A549 (cell line): ENCODE measurements at places on chromosomes 16 and 17. TPM values are rescaled to one million over a fixed set of nuclear protein-coding genes. Genes with fewer than 3 reads are reported as not detected.

- no peak for DNase-seq
Measured at GRCh38 chr17:56247816-56248215, 94.5 kb downstream of the ANKFN1 start.

DNA sequence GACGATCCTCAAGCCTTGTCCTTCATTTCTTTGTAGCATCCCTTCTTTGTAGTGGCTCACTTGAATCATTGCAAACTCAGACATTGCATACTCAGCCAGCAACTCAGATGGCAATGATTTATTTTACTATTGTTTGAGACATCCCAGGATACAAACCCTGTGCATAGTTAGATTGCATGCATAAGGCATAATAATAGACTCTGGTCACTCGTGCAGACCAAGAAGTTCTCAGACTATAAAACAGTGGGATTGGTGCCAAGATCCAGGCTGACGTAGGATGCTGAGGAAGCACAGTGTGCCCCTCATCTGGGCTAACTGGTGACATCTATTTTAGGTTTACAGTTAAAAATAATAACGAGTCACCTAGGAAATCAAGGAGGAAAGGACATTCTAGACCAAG, 142.3 kb downstream of the PMP22 start:
- DNase-seq: no peak

DNA sequence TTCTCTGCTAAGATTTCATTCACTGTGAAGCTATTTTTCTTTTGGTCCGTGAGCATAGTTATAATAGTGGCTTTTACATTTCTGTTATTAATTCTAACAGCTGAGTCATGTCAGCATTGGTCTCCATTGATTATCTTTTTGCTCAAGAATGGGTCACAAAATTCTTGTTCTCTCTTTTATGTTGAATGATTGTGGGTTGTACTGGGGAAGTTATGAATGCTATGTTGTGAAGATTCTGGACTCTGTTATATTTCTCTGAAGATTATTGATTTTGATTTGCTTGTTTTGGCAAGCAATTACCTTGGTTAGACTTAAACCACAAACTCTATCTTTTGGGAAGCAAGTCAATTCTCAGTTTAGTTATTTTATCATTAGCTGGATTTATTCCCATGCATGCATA, 98.8 kb downstream of the IRX5 start:
- DNase-seq: no peak

DNA sequence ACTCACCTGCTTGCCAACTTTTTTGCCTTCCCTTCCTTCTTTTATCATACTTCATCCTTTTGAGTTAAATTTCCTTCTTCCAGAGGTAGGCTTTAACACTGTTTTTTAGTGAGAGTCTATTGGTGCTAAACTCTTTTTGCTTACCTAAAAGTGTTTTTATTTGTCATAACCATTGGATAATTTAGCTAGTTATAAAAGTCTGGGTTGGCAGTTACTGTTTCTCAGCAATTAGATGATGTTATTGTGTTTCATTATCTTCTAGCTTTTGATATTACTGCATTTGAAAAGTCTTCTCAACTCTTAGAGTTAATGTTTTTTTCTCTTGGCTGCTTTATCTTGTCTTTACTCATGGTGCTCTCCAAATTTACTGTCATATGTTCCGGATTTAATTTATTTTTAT, 22.6 kb downstream of the ZNRF1 start:
- no peak for DNase-seq

- no peak for DNase-seq
Measured at GRCh38 chr17:82787081-82787848, 35.4 kb downstream of the TBCD start.

DNA sequence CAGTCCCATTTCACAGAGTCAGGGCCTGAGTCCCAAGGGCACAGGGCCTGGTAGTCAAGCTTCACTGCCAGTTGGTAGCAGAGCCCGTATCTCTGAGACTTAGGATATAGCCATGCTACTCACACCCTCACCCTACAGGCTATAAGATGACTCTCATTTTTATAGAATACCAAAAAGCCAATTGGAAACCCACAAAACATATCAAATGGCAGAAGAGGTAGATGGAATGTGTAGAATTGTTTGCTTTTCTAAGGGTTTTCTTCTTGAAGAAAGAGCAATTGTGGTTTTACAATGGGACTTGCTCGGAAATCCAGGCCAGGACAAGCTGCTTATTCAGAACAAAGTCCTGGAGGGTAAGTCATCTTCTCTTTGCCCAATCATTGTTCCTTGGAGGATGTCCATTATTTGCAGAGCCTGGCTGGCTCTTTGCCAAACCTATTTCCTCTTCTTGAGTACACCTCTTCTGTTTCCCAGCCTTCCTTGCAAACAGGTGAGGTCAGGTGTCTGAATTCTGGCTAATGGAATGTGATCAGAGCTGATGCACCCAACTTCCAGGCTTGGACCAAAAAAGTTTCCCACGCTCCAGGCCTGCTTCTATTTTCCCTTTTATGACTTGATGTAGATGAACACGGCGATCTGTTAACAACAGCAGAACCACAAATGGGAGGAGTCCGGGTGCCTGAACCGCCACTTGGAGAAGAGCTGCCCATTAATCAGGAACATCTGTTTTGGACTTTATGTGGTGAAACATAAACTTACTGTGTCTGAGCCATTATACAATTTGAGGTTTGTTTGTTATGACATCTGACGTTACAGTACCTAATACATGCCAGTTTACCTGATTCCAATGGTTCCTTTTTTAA, 16.9 kb upstream of the CCL22 start:
- peak; percentile 58 for DNase-seq

DNA sequence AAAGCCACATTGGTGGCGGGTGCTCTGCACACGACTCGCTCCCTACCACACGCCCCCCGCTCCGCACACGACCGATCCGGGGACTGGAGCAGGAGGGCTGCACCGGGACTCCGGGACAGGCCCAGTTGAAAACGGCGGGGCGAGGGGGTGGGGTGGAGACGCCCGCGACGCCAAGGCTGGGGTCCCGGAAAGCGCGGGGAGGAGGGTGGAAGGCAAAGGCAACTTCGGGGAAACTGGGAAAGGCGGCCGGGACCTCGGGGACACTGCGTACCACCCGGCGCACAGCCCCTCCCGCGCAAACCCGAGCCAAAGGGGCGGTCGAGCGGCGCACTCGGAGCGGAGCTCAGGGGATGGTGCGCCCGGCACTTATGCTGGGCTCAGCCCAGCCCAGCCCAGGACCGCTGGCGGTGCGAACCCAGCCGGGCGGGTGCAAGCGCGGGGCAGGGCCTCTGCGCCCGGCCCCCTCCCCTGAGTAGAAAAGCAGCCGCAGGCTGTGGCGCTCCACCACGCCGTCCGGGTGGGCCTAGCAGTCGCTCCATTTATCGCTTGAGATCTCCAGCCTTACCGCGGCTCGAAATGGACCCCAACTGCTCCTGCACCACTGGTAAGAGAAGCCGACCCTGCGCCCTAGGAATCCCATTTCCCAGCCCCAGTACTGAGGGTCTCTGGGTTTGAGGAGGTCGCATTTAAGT, at the start of gene MT1M:
Gene MT1M, plus strand, starts transcription at position 504 of the 692 bp plus-strand sequence. Its CDS starts 73 bp downstream, at position 577.
- DNase-seq: no peak

DNA sequence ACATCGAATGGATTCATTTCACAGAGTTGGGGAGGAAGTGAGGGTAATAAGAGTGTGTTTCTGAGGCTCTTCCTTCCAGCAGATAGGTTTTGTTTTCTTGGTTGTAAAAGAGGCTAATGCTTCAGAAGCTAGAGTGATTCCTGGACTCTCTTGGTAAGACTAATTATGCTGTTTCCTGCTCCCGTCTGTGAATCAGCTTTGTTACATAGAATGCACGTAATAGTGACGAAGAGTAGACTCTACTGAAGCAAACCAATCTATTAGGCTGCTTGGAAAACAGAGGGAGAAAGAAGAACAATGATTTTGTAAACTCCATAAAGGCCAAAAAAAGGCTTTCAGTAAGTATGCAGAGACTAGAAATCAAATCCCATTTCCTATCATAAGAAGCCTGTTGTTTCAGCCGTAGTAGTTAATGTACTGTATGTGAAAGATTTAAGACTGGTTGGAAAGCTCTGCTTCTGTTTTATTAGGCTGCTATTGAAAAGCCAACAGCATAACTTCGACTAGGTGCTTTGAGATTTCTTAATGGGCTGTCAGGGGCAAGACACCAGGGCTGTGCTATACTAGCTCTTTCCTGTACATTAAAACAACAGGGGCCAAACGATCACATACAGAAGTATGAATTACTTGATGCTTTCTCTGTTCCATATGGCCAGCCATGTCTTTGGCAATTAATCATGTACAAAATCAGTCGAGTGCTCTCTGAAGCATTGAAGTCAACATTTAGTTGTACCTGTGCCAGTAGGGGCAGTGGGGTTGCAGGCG, 219.0 kb downstream of the FTO start:
- DNase-seq: no peak

GRCh38 chr16:11010575-11011221, 66.3 kb downstream of the CLEC16A start:
- DNase-seq: no peak

DNA sequence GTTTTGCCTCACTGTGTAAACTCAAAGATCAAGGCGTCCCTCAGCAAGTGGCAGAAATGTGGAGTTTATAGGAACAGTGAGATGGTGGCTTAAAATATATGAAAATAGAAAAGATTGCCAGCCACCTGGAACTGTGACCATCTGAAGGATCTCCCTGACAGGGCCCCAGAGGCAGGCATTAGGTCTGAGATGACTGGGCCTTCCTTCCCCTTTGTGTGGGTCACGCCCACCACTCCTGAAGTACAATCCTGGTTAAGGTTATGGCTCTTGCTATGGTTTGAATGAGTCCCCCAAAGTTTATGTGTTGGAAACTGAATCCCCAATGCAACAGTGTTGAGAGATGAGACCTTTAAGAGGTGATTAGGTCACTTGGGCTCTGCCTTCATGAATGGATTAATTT, 6.4 kb downstream of the ST6GALNAC2 start:
- DNase-seq: no peak

GRCh38 chr16:82660075-82660645, 33.4 kb downstream of the CDH13 start:
- DNase-seq: no peak

GRCh38 chr17:79607940-79608623, 2.8 kb downstream of the RBFOX3 start:
- DNase-seq: peak; percentile 27

GRCh38 chr16:67546761-67547422, 15.4 kb upstream of the CTCF start:
- DNase-seq: peak; percentile 73

DNA sequence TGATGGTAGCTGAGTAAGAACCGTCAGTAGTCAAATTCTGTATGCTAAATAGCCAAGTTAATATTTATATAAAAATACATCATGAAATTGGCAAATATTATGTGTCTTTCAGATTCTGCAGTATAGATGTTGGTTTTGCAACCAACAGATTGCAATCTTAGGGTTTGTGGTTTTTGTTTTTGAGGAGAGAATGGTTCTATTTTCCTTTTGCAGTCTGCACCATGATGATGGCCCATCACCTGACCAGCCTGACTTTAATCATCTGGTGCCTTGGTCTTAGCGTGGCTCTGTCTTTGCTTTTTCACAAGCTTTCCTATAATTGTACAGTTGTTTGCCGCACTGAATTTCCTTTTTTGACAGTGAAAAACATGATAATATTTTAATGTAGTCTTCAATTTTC, 50.7 kb downstream of the NUP93 start:
- DNase-seq: no peak

DNA sequence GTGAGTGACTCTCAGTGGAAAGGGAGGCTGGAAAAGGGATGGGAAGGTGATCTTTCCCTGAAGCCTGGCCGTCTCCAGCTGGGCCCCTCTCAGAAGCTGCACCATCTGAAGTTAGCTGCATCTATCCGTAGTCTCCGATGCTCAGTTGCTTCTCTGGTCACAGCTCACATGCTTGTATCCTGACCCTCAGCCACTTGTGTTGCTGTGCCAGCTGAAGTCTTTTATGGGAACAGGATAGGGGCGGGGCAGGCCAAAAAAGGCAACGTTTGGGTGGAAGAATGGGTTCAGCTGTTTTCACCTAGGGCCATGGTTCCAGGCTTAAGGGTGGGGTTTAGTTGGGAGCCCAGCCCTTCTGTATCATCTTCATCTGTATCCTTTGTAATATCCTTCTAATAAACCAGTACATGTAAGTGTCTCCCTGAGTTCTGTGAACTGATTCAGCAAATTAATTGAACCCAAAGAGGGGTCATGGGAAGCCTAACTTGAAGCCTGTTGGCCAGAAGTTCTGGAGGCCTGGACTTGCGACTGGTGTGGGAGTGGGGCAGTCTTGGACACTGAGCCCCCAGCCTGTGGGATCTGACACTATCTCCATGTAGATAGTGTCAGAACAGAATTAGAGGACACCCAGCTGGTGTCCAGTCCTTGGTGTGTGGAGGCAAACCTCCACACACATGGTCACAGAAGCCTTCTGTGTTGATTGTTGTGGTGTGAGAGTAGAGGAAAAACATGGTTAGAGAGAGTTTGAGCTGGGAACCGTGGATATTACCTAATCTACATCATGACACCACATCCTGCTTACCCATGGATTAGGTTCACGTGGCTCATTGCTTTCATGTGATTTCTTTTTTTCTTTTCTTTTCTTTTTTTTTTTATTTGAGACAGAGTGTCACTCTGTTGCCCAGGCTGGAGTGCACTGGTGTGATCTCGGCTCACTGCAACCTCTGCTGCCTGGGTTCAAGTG, 49.3 kb upstream of the FBXO47 start:
- no peak for DNase-seq

- DNase-seq: no peak
Measured at GRCh38 chr17:78803186-78803845, 21.2 kb upstream of the CYTH1 start.

- DNase-seq: no peak
Measured at GRCh38 chr17:73175962-73176565, 11.3 kb downstream of the SSTR2 start.

GRCh38 chr17:14325618-14326167, 24.8 kb downstream of the HS3ST3B1 start:
- no peak for DNase-seq

DNA sequence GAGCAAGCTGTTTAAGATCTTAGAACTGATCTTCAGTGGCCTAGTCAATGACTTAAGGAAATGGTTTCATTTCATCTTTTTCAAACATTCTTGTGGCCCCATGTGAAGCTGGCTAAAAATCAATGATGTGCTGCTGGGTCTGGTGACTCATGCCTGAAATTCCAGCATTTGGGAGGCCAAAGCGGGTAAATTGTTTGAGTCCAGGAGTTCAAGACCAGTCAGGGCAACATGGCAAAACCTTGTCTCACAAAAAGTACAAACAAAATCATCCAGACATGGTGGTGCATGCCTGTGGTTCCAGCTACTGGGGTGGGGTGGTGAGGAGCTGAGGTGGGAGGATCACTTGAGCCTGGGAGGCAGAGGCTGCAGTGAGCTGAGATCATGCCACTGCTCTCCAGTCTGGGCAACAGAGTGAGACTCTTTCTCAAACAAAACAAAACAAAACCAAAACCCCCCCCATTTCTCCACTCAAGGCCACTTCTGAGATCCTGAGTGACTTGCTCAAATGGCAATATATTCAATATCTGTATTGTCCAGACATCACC, 17.4 kb upstream of the COL1A1 start:
- DNase-seq: peak; percentile 72

The TBC1D26 gene
- polyA plus RNA-seq: 0.07 to 0.18 TPM (median 0.08 TPM) in 3 replicates

The PTGES3L gene
- polyA plus RNA-seq: 2.7 to 3.5 TPM (median 3.2 TPM) in 3 replicates

The CSF3 gene
- not detected in 3 replicates for polyA plus RNA-seq

The PDE6G gene
- 0.90 to 2.0 TPM (median 1.2 TPM) in 3 replicates for polyA plus RNA-seq

The TTYH2 gene
- polyA plus RNA-seq: 1.1 to 1.7 TPM (median 1.7 TPM) in 3 replicates

The CRYM gene
- 0.94 to 0.98 TPM (median 0.94 TPM) in 3 replicates for polyA plus RNA-seq

The EXOC7 gene
- 63.0 to 72.3 TPM (median 71.0 TPM) in 3 replicates for polyA plus RNA-seq

The C1QL1 gene
- 7.4 to 9.3 TPM (median 8.5 TPM) in 3 replicates for polyA plus RNA-seq

The MT1H gene
- not detected in 3 replicates for polyA plus RNA-seq

The NOXO1 gene
- 0.25 to 0.32 TPM (median 0.26 TPM) in 3 replicates for polyA plus RNA-seq

The TEKT1 gene
- not detected in 3 replicates for polyA plus RNA-seq

The TLCD3A gene
- polyA plus RNA-seq: 28.5 to 31.5 TPM (median 30.8 TPM) in 3 replicates

The MEFV gene
- polyA plus RNA-seq: not detected in 3 replicates

The TP53TG3C gene
- polyA plus RNA-seq: 0.20 to 0.45 TPM (median 0.43 TPM) in 3 replicates

The DDX19B gene
- polyA plus RNA-seq: 26.9 to 27.2 TPM (median 27.0 TPM) in 3 replicates
